ENCODE measurements at places on chromosomes 11 and 22.

DNA sequence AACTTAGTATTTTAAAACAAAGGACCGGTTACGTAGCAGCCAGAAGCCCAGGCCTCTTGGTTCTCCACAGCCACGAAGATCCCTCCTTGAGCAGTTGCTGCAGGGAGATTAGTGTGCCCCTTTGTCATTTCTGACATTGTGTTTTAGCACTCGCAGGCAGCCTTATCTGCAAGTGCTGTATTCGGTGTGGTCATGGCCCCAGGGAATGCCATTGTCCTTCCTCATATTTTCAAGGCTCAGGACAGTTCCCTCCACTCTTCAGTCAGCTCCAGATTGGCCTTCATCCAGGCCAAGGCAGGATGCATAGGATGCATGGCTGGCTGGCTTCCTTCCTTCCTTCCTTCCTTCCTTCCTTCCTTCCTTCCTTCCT, 88.5 kb downstream of the ZBTB16 start:
- no peak overlapping the region for H3K27ac ChIP-seq
- H3K4me3 ChIP-seq: no peak overlapping the region
- no peak for DNase-seq
- H3K4me1 ChIP-seq: peaks cover 39% of the 10 kb centered on the region
- no peaks in the 10 kb centered on the region for H3K36me3 ChIP-seq
- no peaks in the 10 kb centered on the region for H3K27me3 ChIP-seq

DNA sequence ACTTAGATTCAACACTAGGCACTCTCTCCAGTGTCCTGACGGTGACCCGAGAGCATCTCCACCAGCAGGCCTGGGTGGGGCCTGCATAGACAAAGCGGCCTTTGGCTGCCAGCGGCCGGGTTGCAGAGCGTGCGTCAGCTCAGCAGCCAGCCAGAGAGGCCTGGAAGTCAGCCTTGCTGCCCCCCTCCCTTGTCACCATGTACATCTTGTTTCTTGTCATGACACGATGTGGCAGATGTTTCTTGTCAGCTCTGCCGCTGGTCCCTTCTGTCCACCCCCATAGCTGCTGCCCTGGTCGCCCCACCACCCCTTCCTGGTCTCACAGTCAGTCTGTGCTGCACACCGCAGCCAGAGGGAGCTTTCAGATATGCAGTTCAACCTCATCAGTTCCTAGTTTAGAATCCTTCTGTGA, 33.1 kb upstream of the CBX7 start:
- H3K27me3 ChIP-seq: no peaks in the 10 kb centered on the region
- no peaks in the 10 kb centered on the region for H3K36me3 ChIP-seq
- H3K4me1 ChIP-seq: no peaks in the 10 kb centered on the region
- H3K4me3 ChIP-seq: no peak overlapping the region

GRCh38 chr22:20551805-20552442, 44.5 kb downstream of the MED15 start:
- peaks cover 95% of the 10 kb centered on the region for H3K4me1 ChIP-seq
- peak overlapping the region; percentile 99 for H3K27ac ChIP-seq
- peak overlapping the region; percentile 73 for H3K4me3 ChIP-seq
- peaks cover 71% of the 10 kb centered on the region for H3K36me3 ChIP-seq

GRCh38 chr11:115630214-115630613, 126.0 kb upstream of the CADM1 start:
- no peaks in the 10 kb centered on the region for H3K27me3 ChIP-seq
- DNase-seq: no peak
- H3K4me1 ChIP-seq: no peaks in the 10 kb centered on the region
- H3K4me3 ChIP-seq: no peak overlapping the region

DNA sequence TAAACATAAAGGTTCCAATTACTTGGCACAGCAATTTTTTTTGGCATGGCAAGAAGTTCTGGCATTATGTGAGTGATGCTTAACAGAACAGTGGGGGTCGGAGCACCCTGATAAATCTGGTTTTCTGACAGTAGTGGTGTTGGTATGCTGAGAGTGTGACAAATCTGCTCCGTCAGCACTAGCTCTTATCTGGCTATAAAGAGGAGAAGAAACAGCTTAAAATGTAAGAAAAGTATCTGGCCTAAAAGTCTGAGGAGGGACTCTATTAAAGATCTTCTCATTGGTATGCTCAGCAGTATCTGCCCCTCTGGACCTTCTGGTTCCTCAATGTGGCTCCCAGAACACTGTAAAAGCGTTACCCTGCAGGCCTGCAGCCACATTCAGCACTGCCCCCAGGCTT, 137.4 kb downstream of the PLEKHA7 start:
- H3K27ac ChIP-seq: no peak overlapping the region
- DNase-seq: no peak
- peaks cover 6% of the 10 kb centered on the region for H3K27me3 ChIP-seq

DNA sequence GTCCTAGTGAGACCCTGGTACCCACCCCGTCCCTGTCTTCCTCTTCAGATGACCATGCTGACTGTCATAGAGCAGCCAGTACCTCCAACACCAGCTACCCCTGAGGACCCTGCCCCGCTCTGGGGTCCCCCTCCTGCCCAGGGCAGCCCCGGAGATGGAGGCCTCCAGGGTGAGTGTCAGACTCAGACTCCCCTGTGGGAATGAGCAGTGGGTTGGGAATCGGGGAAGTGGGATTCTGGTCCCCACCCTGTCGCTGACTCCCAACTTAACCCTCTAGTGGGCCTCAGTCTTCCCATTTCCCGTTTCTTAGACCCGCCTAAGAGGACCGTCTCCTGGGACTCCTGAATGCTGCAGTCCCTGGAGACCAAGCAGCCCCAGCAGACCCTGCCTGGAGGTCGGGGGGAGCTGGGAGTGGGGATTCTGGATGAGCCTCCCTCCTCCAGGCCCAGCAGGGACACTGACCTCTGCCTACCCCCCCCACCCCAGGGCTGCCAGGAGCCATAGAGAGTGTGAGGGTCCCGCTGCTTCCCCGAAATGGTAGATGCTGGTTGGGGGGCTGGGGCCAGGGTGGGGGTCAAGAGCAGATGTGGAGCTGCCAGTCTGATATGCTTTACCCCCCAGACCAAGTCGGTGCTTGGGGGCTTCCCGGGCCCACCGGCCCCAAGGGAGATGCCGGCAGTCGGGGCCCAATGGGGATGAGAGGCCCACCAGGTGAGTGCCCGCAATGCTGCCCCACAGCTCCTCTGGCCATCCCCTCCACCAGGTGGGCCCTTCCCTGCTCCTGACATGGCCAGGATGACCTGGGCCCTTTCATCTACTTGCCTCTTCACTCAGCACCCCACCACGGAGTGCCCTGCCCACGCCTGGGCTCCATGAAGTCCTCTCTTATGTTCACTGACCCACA, 25.5 kb downstream of the EMID1 start:
- H3K36me3 ChIP-seq: no peaks in the 10 kb centered on the region
- H3K27ac ChIP-seq: no peak overlapping the region
- H3K27me3 ChIP-seq: no peaks in the 10 kb centered on the region
- no peak overlapping the region for H3K4me3 ChIP-seq
- no peaks in the 10 kb centered on the region for H3K4me1 ChIP-seq

DNA sequence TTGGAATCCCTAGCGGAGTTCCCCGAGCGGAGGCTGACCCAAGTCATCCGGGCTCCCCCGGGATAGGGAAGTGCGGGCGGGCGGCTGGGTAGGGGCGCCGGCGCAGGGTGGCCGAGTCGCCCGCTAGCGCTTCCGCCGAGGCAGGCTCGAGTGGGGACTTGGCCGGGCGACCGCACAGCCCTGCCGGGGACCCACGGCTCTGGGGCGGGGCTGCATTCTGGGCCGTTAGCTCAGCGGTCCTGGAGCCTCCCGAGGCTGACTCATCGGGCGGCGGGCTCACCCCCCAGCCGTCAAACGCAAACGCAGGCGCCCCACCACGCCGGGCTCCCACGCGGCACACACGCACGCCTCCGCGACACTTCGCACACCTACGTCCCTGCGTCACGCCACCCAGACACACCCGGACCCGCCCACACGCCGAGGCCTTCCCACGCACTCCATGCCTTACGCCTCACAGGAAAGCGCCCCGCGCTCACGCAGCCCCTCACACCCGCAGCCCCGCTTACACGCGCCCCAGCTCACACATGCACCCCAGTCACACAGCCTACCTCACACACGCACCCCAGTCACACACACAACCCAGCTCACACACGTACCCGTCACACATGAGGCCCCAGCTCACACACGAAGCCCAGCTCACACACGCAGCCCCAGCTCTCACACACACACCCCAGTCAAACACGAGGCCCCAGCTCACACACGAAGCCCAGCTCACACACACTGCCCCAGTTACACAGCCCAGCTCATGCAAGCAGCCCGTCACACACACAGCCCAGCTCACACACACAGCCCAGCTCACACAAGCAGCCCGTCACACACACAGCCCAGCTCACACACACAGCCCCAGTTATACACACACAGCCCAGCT, 1.2 kb downstream of the PHLDB1 start:
- H3K27ac ChIP-seq: peak overlapping the region; percentile 63
- peak overlapping the region; percentile 58 for H3K4me3 ChIP-seq
- peak; percentile 79 for DNase-seq
- H3K27me3 ChIP-seq: peaks cover 20% of the 10 kb centered on the region

GRCh38 chr22:36486619-36487384, 5.4 kb upstream of the TXN2 start:
- H3K4me1 ChIP-seq: peaks cover 4% of the 10 kb centered on the region
- DNase-seq: peak; percentile 67
- H3K27ac ChIP-seq: no peak overlapping the region
- no peaks in the 10 kb centered on the region for H3K27me3 ChIP-seq

GRCh38 chr11:91421641-91422040, 803.0 kb upstream of the FAT3 start:
- H3K27me3 ChIP-seq: no peaks in the 10 kb centered on the region
- H3K27ac ChIP-seq: no peak overlapping the region
- no peak for DNase-seq
- H3K36me3 ChIP-seq: no peaks in the 10 kb centered on the region

GRCh38 chr22:41302811-41303210, 1.5 kb downstream of the ZC3H7B start:
- DNase-seq: no peak
- H3K27me3 ChIP-seq: no peaks in the 10 kb centered on the region
- H3K4me3 ChIP-seq: peak overlapping the region; percentile 83
- peaks cover 43% of the 10 kb centered on the region for H3K4me1 ChIP-seq

DNA sequence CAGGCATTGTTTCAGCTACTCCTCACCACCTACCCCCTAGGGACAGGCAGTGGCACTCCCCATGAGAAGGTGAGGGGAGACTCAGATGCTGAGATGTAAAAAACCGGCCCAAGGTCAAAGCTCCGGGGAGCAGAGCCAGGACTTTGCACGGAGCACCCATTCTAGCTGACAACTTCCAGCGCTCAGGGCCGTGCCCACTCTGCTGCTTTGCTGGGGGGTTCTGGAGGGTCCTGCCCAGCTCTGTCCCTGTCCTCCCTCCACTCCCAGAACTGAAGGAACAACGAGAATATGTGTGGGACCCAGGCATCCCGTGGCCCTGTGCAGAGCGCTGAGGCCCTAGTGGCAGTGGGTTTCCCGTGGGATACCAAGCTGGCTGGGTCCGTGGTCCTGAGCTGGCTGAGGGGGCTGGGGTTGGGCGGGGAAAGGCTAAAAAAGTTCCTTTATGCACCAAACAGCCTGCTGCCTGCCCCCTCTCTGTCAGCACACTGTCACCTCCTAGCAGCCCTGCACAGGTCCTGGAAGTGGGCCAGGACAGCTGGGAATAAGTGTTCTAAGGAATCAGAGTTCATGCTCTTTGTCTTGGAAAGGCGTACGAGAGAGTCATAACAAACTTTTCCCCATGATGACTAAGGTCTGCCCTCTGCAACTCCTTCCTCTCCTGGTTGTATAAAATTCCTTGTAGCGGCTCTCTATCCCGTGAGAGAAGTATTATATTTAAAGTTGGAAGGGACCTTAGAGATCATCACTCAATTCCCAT, 1.9 kb downstream of the MS4A10 start:
- no peaks in the 10 kb centered on the region for H3K27me3 ChIP-seq
- H3K36me3 ChIP-seq: no peaks in the 10 kb centered on the region
- no peaks in the 10 kb centered on the region for H3K4me1 ChIP-seq
- no peak for DNase-seq
- no peak overlapping the region for H3K27ac ChIP-seq

DNA sequence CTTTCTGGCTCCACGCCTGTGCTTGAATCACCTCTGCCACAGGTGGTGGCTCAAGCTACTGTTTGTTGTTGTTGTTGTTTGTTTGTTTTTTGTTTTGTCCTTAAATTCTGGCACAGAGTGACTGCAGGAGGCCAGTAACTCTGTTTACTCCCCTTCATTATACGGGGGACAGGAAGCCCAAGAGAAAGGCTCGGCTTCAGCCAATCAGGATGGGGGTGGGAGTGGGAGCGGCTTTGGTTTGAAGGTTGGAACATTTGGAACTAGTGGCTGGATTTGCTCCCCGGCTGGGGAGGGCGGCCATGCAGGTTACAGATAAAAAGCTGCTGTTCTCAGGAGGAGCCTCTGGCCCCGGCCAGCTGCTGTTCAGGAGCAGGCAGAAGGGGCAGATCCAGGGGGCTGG, 19.7 kb upstream of the CABP2 start:
- H3K27ac ChIP-seq: no peak overlapping the region
- no peaks in the 10 kb centered on the region for H3K4me1 ChIP-seq
- H3K36me3 ChIP-seq: no peaks in the 10 kb centered on the region

GRCh38 chr11:62477927-62478326, 59.1 kb downstream of the SCGB1A1 start:
- no peak overlapping the region for H3K27ac ChIP-seq
- no peaks in the 10 kb centered on the region for H3K36me3 ChIP-seq
- no peaks in the 10 kb centered on the region for H3K27me3 ChIP-seq
- no peak for DNase-seq
- H3K4me1 ChIP-seq: no peaks in the 10 kb centered on the region

DNA sequence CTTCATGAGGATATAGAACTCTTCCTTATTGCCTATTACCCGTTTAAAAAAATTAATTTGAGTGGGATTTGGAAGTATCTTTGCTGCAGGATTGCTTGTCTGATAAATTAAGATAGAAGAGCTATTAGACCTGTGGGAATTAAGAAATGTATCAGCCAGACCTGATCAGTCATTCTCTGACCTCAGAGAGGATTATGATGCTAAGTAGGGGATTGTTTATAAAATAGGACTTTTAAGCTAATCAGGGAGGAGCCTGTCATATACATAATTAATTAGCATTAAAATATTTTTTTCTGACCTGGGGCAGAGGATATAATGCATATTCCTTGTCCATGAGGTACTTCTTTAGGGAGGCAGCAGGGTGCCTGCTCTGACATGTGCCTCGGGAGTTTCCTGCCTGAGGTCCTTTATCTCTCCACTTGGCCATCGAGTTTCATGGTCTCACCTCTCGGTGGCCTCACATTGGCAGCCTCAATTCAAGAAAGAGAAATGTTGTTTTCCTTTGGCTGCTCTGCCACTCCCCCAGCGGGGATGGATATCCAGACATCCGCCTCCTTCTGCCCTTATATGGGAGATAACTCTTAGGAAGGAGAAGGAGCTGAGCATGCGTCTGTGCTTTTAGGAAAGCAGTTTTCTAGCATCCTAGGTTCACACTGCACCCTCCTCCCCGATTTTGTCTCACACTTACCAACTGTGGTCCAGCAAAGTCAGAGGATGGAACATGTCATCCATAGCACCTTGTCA, 41.1 kb downstream of the DIXDC1 start:
- peaks cover 37% of the 10 kb centered on the region for H3K27me3 ChIP-seq
- no peaks in the 10 kb centered on the region for H3K36me3 ChIP-seq
- H3K27ac ChIP-seq: no peak overlapping the region
- peak overlapping the region; percentile 73 for H3K4me3 ChIP-seq
- peaks cover 17% of the 10 kb centered on the region for H3K4me1 ChIP-seq

Measured in activated T-cell treated with anti-CD3 and anti-CD28 coated beads, Interleukin-2, amount 50 U/mL, for 24 hours (primary cell).